ENCODE measurements at places on chromosomes 7 and 10.

GRCh38 chr7:135365721-135366120, 132.1 kb downstream of the STRA8 start:
- no peak for DNase-seq

DNA sequence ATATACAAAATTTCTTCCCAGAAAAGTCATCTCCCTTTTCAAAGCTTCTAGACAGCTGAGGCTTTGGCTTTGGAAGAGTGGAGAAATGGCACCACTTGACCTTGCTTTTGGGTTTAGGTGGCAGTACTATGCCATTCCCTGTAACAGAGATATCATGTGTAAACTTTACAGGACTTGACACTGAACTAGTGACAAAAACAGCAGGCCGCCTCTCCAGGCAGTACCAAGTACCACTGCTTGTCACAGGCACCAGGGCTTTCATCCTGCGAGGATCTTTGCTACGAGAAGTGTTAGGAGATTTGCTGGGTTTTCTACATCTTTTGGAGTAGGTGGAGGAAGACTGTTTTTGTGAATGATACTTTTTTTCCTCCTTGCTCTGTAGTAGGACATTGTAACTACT, 32.6 kb upstream of the ANLN start:
- DNase-seq, result no peak

- DNase-seq, result no peak
Measured at GRCh38 chr10:44347609-44348400, 37.1 kb downstream of the CXCL12 start.

GRCh38 chr10:77698267-77698931, 60.8 kb upstream of the KCNMA1 start:
- DNase-seq, result no peak

DNA sequence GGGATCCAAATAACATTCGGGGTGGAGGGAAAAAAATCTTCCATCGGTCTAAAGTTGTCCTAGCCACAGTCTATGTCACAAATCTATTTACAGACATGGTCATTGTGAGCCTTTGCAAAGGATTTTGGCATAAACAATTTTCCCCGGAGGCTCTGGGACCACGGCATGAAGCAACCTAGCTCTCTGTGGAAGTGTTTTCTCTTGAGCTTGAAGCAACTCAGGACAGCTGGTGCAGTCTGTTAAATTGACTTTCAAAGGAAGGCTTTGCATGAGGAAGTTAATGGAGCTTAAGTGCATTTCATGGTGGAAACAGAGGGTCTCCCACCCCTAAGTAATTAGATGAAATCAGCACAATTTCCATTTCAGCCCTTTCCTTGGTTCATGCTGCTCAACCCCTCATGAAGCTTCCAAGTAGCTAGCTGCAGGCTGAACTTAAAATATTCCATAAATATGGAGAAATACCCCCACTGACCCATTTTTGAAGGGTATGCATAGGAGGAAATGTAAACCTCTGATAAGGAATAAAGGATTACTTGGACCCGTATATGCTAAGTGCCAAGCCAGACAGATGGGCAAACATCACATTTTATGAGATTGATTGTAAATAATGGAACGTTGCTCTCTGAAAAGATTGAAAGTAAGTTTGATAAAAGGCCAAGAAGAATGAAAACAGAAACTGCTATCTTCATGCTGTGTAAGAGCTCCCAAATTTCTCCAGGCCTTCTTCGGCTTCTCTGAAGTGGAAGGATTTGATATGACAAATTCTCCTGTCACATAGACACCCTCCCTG, 39.9 kb downstream of the CCDC3 start:
- no peak for DNase-seq

DNA sequence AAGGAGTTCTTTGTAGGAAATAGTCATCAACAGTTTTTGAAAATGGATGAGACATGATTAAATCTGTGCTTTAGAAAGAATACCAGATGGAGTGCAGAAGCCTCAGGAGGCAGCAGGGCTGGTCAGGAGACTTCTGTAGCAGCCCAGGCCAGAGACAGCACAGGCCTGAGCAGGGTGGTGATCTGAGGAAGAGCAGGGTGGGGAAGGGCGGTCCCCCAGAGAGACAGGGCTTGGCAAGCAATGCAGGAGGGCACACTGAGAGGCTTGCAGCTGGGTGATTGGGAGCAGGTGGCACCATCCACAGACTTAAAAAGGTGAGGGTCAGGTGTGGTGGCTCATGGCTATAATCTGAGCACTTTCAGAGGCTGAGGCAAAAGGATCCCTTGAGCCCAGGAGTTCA, 4.3 kb upstream of the SMKR1 start:
- no peak for DNase-seq

DNA sequence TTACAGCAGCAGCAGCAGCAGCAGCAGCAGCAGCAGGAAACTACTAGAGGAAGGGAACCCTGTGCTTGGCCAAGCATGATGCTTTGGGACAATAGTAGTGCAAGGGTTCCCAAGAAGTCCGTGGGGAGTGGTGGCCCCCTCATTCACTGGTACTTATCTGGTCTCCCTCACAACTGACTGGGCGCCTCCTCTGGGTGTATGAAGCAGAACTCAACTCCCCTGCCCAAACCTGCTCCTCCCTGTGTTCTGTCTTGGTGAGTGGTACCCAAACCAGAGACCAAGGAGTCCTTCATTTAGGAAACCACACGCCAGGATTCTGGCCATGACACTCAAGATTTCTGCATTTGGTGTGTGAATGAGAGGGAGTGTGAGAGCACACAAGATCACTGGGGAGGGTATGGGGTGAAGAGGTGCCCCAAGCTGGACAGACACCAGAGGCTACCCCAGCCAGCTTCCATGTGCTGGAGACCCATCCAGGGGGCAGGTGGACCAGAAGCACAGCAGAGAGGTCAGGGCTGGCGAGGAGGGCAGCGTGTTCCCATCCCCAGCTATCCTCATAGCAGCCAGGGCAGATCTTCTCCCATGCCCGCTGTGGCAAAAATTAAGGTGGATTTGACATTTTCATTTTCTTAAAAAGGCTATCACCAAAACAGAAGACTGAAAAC, 10.6 kb upstream of the ZNF777 start:
- DNase-seq, result no peak

DNA sequence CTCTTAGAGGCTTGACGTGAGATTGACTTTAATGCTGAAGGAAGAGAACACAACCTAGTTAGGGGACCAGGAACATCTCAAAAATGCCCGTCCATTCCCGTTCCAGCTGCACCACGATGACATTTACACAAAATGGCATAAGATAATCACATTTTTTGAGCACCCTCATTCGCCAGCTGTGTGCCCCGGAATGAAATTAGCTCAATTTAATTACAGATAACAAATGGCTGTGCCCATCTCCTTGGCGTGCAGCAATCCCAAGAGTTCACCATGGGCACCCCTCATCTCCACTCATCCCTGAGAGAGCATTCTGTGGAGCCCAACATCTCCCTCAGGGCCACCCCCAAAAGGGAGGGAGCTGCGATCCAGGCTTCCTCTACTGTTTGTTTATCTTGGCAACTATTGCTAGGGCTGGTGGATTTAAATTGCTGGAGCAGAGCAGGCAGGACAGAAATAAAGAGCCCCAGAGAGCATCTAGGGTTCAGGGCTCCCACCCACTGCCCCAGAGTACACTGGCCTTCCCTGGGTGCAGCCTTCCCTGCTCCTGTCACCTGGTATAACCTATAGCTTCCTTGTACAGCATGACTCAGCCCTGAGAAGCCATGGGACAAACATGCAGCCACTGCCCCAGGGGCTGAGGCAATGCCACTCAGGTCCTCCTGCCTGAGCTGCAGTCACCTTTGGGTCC, 263.5 kb downstream of the ZEB1 start:
- peak; percentile 8 for DNase-seq

- no peak for DNase-seq
Measured at GRCh38 chr7:45583296-45583695, 9.1 kb downstream of the ADCY1 start.

GRCh38 chr7:21358648-21359047, 69.2 kb upstream of the SP4 start:
- DNase-seq, result no peak

GRCh38 chr10:24912215-24912614, 40.2 kb downstream of the PRTFDC1 start:
- DNase-seq, result no peak

DNA sequence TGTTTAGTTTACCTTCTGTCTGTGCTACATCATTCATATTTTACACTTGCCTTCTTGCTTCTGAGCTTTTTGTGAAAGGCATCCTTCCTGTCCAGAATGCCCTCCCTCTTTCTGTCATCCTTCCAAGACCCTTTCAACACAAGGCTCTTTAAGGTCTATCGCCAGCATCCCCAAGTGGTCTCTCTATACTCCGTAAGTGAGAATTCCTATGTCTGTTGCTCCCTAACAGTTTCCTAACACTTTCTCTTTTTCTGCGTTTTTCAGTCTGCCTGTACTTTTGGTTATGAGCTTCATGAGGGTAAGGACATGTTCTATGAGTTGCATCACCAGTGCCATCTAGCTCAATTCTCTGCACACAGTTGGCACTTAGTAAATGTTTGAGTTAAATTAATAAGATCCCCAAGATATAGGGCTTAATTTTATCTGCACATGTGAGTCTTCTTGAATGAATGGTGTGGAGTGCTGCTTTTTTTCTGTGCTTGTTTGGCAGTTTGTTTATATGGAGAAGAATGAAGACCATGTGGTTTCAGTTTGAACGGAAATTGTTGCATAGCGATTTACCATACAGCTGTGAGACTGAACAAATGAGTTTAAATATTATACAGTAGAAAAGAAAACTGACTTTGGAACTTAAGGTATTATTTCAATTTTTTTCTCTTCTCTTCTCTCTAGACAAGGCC, 29.4 kb downstream of the RABGEF1 start:
- no peak for DNase-seq

GRCh38 chr7:134022286-134022911, 104.7 kb upstream of the LRGUK start:
- DNase-seq, result no peak

- peak; percentile 52 for DNase-seq
Measured at GRCh38 chr7:150778738-150779301, 21.3 kb downstream of the TMEM176B start.

DNA sequence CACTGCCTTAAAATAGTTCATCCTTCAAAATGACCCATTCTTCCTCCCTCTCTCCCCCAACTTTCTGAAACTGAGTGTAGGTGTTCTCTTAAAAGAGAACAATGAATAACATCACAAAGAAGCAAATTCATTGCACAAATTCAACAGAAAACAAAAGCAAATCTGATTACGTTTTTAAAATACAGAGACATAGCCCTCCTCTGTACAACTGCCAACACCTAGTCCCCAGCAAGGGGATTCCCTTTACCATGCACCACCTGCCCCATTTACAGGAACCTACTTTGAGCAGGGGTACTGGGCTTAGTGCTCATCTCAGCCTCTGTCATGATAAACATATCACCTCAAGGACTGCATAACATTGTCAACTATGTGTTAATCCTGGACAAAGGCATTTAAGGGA, 302.8 kb upstream of the AOAH start:
- DNase-seq, result no peak

- no peak for DNase-seq
Measured at GRCh38 chr10:490256-490655, 199.2 kb downstream of the DIP2C start.

GRCh38 chr7:73973091-73973490, 54.9 kb upstream of the ELN start:
- no peak for DNase-seq

DNA sequence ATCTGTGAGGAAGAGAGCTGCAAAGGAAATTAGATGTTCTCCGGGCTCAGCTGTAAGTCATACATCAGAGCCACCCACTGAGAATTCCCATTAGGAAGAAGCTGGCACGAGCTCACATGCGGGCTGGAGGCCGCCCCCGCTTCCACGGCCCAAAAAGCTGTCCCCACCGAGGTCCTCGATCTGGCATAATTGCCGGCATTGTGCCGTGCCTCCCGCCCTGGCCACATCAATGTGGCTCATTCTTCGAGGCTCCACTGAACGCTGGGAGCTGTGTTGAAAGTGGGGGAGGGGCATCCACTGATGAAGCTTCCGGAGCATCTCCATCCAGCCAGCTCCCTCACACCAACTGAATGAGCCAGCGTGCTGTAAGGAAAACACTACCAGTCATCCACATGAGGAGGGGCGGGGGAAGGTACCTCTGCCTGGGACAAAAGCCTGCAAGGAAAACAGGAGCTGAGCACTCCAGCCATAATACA, 173.1 kb downstream of the PTPRN2 start:
- DNase-seq, result no peak

DNA sequence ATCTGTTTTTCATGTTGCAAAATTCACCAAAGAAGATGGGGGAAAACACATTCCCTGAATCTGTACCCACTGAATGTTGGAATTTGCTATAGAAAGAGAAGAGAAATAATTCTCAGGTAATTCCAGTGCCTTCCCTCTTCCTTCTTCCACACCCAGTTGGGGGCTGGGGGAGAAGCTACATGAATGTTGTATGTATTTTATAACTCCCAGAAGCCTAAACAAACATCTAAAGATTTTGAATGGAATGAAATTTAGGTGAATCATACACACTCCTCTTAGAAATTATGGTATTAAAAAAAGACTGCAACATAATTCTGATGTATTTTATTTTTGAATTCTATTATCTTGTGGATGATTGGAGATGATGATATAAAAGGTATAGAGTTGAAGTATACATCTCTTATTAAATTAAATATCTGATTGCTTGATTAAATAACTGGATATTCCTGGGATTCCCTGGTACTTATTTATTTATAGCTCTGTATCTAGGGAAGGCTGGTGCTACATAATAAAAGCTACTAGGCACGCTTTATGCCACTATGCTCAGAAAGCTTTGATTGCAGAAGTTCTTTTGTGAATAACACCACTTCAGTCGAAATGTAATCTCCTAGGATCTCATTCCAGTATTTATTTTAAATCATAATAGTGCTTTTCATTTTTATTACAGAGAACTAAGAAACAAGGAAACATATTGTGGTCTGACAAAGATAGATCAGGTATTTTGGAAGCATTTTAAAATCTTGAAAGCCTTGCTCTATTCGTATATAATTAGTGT, 98.5 kb downstream of the MCU start:
- no peak for DNase-seq

DNA sequence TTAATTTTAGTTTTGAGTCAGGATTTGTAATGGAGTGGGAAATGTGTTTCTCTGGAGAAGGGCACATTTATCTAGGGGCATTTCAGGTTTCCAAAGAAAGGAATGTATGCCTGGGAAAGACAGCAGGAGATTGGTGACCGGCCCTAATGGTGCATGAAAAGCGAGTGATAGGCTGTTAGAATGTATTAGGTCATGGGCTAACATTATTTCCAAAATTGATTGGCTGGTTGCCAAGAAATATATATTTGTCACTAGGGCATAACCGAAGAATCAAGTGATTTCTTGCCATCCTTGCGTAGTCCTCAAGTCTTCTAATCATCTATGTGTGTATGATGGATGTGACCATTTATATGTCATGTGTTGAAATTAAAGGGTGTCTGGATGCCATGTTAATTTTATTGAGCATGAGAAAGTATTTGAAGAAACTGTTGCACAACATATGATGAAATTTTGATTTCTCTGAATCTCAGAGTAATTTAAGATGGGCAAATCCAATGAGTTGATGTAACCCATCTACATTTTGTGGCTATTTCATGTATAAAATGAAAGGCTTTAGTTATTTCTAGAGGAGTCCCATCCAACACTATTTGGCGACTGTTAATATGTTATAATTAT, 248.4 kb downstream of the BMPER start:
- DNase-seq, result no peak

GRCh38 chr7:24406053-24406788, 122.2 kb downstream of the NPY start:
- no peak for DNase-seq

Data from CD4-positive, alpha-beta T cell treated with Interferon gamma for 1 hour (primary cell).